Left cardiac atrium (tissue), 4 donors: ENCODE measurements at places on chromosomes 5 and 9. TPM values are rescaled to one million over a fixed set of nuclear protein-coding genes. Genes with fewer than 3 reads are reported as not detected.
A peak's percentile ranks its signal among the peaks of the same experiment; 100 is the strongest.

The SNAPC4 gene
- 3.4 TPM for total RNA-seq

The ENHO gene
- total RNA-seq, result 0.56 TPM

DNA sequence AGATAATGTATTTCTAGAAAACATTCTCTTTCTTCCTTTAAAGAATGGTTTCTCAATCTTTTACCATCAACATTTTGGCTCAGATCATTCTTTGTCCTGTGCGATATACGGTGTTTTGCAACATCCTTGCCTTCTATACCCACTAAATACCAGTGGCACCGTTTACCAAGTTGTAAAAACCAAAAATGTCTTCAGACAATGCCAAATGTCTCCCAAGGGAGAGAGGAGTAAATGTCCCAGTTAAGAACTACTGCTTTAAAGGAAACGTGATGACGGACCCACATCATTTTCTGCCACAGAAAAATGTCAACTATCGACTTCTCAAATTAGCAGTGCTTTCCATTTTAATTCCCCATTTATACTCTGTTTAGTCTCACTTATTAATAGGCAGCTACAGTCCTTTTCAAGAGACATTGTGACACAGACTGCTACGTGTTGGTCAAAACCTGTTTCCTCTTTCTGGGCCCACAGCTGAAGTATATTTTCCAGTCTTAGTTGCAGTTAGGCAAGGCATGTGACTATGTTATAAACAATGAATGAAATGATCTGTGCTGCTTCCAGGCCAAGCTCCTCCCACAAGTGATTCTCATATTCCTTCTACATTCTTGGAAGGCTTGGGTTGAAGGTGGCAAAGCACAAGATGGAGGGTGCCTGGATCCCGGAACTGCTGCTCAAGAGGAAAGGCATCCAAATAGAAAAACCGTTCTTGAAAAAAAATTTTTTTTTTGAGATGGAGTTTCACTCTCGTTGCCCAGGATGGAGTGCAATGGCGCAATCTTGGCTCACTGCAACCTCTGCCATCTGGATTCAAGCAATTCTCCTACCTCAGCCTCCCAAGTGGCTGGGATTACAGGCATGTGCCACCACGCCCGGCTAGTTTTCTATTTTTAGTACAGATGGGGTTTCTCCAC is 8.8 kb downstream of the PRXL2C start:
- no peak for DNase-seq

The SLC6A3 gene
- total RNA-seq, result not detected

DNA sequence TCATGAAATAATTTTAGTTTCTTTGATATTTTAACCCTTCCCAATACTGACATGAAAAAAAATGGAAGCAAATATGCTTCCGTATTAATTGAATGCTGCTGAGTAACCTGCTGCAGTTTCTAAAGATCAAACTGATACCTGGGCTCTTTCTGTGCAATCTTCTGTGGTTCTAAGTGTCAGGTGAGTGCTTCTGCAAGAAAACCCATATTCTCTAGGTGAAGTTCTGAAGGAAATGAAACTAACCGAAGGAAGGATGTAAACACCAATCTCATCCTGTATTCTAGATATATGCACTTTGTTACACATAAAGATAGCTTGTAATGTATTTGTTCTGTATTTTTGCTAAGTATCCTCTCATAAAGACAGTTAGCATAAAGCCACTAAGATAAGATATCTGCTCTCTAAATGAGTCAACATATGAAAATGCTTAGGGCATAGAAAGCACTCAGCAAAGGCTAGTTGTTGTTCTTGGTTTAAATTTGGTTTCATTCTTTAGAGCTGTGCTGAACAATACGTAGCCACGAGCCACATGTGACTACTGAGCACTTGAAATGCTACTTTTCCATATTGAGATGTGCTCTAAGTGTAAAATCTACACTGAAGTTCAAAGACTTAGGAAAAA is 52.0 kb downstream of the ITGA2 start:
- DNase-seq, result no peak

DNA sequence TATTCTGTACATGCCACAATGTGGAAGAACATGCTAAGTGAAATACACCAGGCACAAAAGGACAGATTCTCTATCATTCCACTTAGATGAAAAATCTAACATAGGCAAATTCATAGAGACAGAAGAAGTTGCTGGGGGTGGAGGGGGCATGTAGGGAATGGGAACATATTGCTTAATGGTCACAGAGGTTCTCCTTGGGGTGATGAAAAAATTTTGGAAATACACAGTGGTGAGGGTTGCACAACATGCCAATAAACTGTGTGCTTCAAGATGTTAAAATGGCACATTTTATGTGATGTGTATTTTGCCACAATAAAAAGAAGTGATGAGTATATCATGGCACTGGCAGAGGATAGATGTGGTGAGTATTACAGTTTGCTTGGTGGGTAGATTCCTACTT is 111.9 kb downstream of the SUSD1 start:
- DNase-seq, result no peak

The SPATA24 gene
- 9.0 TPM for total RNA-seq

GRCh38 chr9:110580850-110581249 is 1.3 kb upstream of the SVEP1 start:
- no peak for DNase-seq

GRCh38 chr9:33105959-33106358 is 29.5 kb upstream of the SMU1 start:
- DNase-seq, result no peak

- DNase-seq, result no peak
Observed at GRCh38 chr9:5783982-5784381, 48.9 kb downstream of the ERMP1 start.

DNA sequence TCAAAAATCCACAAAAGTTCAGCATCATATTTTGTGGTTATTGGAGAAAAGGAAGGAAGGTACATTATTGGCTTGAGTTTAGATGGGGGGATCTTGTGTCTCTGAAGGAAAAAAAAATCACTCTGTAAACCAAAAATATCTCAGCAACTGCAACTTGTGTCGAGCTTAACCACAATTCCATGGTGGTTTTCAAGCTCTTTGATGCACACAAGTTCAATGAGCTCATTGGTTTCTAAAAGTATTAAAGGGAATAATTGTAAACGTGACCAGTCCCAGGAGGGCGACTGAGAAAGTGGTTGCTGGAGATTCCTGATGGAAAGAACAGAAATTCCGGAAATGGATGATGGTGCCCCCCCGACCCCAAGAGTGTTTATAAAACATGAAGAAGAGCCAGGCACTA is 173.8 kb downstream of the PSAT1 start:
- DNase-seq, result no peak

- no peak for DNase-seq
Observed at GRCh38 chr9:35712762-35713400, 19.1 kb downstream of the TLN1 start.

DNA sequence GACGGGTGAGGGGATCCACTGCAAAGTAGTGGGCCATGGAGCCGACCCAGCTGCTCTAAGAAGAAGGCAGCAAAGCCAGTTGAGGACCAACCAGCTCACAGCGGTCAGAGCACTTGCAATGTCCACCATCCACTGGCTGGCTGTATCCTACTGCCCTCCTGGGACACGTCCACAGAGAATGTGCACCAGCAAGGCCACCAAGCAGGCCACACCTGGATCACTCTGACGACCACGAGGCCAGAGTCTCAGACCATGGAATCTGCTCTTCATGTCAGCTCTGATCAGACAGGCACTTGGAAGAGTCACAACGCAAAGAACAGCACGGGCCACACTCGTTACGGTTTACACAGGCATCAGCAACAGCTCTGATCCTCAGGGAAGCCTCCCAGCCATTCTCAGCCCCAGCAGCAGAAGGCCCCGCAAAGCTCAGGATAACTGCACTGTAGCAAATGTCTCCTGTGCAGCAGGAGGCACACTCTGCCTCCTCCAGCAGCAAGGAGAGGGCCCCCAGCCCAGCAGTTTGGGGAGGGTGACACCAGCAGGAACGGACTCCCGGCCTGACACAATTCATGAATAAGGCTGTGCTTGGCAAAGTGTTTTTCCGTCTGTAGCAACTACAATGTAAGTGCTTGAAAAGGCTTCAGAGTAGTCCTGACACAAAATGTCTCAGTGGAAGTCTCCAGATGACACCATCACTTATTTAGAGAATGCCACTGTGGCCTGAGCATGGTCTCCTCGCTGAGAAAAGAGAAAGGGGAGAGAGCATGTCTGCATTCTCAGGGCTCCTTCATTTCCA is 15.7 kb downstream of the SEMA4D start:
- no peak for DNase-seq

DNA sequence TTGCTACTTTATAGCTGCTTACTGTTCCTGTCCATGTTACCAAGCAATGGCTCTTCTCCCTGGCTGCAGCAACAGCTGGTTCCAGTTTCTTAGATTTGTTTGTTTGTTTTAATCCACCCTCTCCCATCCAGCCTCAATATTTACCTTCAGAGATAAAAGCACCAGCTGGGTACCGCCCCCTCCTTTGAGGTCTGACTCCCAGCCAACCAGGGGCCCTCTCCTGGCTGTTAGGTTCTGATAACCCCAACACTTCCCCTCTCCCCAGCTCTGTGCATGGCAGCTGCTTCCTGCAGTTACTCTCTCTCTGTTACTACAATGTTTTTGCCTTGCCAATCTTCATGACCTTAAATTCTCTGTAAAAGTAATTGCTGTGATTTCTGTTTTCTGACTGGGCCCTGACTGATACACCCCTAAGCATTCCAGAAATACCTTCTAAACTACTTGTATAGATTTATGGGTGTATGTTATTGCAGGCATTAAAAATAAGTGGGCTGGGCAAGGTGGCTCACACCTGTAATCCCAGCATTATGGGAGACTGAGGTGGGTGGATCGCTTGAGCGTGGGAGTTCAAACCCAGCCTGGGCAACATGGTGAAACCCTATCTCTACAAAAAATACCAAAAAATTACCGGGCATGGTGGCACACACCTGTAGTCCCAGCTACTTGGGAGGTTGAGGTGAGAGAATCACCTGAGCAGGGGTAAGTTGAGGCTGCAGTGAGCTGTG is 2.6 kb upstream of the GCNT1 start:
- DNase-seq, result peak; percentile 61

GRCh38 chr9:80500300-80500699 is 928.5 kb downstream of the TLE4 start:
- no peak for DNase-seq

- no peak for DNase-seq
Observed at GRCh38 chr5:131258733-131259132, 5.1 kb upstream of the CDC42SE2 start.

DNA sequence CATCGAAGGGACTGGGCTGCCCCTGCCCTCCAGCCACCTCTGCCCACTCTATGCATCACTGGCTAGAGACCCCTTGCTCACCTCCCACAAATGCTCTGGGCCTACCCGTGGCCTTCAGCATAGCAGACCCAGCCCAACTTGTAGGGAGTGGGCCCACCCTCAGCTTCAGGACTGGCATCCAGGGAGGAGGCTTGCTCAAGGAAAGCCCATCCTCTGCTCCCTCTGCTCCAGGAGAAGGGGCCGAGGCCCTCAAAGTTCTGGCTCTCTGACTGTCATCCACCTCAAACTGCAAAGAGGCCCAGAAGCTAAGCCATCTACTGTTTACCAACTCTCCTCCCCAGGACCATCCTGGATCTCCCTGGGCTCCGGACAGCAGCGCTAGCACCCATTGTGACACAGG is 84.5 kb downstream of the C5orf15 start:
- no peak for DNase-seq

The HOMER1 gene
- 25.6 TPM for total RNA-seq

DNA sequence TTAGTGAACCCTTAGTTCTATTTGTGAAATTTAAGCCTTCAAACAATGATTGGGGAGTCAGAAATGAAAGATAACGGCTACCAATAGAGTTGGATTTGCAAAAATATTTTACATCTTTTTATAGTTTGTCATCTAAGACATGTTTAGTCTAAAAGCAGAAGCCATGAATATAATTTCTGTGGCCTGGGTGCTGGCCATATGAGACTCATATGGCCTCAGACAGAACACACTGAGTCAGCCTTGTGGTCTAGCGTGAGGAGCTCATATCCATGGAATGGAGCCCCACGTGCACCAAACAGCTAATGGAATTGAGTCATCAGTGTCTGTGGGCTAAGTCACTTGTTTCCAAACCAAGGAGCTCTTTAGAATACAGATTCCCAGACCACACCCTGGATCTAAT is 240.7 kb upstream of the NREP start:
- no peak for DNase-seq

- DNase-seq, result no peak
Observed at GRCh38 chr9:137592767-137593166, 2.5 kb upstream of the ZMYND19 start.

GRCh38 chr9:10661994-10662393 is 49.2 kb upstream of the PTPRD start:
- no peak for DNase-seq

DNA sequence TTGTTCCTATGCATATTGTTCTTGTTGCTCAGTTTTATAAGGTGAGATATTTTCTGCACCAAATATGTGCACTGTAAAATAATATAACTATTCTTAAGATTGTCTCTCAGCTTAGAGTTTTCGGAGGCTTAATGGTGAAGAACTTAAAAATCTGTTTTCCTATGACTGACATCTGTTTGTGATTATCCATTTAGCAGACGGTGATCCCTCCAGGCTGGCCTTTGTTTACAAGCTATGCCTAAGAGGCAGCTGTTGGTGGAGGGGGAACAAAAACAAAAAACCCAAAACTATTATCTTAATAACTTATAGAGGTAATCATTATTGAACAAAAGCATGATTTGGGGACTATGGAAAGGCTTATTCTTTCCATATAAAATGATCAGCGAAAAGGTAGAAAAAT is 658 bp downstream of the PDCD1LG2 start:
- no peak for DNase-seq

DNA sequence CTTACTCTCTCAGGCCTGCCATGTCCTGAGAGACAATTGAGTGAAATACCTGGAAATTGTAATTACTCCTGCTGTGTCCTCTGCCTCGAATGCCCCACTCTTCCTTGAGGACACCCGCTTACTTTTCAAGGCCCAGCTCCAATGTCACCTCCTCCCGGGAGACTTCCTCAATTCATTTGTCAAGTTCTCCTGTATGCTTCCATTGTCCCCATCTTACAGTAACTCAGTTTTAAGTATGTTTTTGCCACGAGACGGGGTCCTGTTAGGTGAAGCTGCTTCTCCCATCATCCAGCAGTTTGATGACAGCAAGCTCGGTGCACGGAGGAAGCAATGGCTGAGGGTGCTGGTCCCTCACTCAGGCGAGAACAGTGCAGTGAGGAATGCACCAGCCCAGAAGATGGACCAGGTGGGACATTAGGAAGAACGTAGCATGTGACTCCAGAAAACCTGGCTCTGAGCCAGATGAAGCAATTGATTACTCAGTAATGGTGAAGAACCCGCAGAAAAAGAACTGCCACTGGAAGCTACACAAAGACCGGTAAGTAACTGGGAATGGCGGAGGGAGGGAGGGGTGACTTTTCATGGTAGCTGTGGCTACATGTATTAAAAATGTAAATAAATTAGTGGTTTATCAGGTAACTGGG is 274.8 kb downstream of the DENND1A start:
- DNase-seq, result no peak

DNA sequence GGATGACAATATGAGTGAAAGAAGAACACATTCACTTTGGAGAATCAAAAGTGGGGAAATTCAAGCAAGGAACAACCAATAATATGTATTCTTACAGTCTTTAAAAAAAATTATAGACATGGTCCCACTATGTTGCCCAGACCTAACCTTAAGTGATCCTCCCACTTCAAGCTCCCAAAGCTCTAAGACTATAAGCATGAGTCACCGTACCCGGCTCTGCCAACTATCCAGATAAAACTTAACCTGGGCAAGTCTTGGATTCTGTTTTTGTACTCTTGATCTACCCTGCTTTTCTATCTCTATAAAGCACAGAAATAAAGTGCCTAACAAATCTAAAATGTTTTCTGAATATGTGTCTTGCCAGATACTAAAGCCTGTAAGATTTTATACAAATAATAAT is 30.9 kb downstream of the CEMIP2 start:
- DNase-seq, result no peak

- DNase-seq, result peak; percentile 65
Observed at GRCh38 chr5:159764283-159765134, 151.8 kb upstream of the ADRA1B start.

The UHRF2 gene
- total RNA-seq, result 18.0 TPM

The ENTPD8 gene
- not detected for total RNA-seq
